NCI-H510A treated with DMSO at 0.1 percent for 48 hours (cell line): ENCODE measurements at places on chromosomes 5 and 9.

DNA sequence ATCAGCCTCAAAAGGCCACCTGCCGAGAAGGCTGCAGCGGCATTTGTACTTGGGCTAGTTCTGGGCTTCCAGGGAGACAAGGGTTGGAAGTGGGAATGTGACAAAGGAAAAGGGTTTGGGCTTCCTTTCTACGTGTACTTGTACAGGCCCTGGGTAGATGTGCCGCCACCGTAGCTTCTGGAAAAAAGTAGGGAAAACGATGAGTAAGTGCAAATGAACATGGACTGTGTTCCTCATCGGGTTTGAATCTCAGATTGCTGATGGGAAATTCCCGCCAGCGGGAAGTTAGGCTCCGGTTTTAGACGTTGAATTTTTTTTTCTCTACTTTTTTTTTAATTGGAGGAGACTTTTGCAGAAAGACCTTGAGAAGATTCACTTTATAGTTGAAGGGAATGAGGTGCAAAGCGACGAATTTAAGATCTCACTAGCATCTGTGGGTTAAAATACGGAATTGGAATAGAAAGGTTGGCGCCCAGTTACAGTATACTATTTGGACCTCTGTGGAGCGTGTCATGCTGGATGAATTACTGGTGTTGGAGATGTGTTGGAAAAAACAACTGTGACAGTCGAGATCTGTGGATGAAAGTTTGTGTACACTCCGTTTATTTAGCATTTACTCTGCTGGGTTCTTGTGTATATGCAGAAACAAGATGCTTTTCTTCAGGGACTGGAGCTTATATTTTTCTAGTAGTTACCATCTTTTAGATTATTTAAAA lies 1.2 kb downstream of the G3BP1 start:
- DNase-seq: no peak

DNA sequence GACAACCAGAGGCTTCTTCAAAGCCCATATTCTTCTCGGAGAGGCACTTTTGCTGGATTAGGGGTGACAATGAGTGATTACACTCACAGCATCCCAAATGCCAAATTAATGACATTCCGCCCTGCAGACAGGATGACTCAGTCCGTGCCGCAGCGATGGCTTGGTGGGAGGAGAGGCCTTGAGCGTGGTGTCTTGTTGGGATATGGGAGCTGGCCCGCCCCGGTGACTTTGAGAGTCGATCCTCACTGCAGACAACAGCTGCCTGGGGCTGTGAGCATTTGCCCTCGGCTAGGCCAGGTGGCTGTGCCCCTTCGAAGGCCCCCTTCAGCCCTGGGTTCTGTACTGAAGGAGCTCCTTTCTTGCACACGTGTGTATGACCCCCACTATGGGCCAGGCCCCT lies 29.8 kb downstream of the OLFM1 start:
- no peak for DNase-seq

- peak; percentile 37 for DNase-seq
Observed at GRCh38 chr5:175444060-175444904, at the start of gene DRD1. Gene DRD1, minus strand, starts transcription at chr5:175444182. Its CDS starts 1,083 bp downstream, at chr5:175443099.

DNA sequence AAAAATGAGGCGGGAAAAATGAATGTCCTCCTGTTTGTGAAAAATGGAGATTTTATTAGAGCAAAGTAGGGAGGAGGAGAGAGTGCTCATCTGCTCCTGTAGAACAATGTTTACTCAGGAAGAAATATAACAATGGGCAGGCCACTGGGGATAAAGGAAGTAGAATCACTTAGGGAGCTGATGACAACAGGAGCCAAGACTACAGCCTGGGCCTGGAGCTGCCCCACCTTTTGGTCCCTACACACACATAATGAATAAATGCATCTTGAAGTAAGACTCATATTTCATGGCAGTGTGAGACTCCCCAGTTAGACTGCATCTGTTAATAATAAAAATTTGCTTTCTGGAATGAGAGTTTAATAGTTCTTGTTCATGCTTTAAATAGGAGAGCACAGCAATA lies 1939.8 kb downstream of the EFNA5 start:
- peak; percentile 7 for DNase-seq

- no peak for DNase-seq
Observed at GRCh38 chr5:97078958-97079743, 63.3 kb downstream of the LIX1 start.

GRCh38 chr9:120801441-120801840 lies 8.2 kb upstream of the FBXW2 start:
- no peak for DNase-seq

- DNase-seq: peak; percentile 52
Observed at GRCh38 chr5:124401476-124402143, 344.8 kb downstream of the ZNF608 start.

- no peak for DNase-seq
Observed at GRCh38 chr9:133750982-133751649, 13.0 kb upstream of the SARDH start.

DNA sequence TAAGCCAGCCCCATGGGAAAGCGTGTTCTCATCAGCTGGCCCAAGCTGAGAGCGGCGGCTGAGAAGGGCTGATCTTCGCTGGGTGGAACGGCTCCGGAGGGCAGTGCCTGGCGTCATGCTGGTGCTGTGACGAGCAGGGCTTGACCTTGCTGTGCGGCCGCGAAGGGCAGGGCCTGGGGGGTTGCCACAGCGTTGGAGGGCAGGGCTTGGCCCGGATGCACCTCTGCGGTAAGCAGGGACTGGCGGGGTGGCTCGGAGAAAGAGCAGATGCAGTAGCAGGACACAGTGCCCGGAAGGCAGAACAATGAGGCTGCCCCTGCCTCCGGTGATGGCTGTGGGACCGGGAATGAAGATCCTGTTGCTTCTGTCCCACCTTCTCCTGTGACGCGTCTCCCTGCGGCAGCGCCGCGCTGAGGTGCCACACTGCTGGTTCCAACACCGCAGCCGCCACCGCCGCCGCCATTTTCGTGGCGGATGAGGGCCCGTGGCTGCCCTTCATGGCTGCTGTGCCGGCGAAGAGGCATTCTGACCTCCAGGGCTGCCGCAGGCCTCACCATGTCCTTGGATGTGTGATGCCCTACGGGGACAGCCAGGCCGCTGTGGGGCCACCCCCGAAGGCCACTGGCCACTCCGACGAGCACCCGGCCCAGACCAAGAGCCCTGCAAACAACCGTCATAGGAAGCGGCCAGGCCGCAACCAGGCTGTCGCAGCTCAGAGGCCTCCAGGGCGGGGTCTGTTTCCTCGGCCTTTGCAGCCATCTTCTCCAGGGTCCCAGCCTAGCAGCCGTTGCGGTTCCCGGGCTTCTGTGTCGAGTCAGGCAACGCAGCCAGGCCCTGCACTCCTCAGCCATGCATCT lies 890.5 kb upstream of the CTNND2 start:
- no peak for DNase-seq

- DNase-seq: no peak
Observed at GRCh38 chr5:173883347-173883924, 4.7 kb upstream of the CPEB4 start.

GRCh38 chr5:56596155-56596554 lies 219.2 kb upstream of the MAP3K1 start:
- no peak for DNase-seq

GRCh38 chr5:18740301-18740700 lies 1106.0 kb downstream of the TAF11L14 start:
- no peak for DNase-seq

- DNase-seq: peak; percentile 48
Observed at GRCh38 chr5:157761690-157762621, 18.4 kb downstream of the LSM11 start.

DNA sequence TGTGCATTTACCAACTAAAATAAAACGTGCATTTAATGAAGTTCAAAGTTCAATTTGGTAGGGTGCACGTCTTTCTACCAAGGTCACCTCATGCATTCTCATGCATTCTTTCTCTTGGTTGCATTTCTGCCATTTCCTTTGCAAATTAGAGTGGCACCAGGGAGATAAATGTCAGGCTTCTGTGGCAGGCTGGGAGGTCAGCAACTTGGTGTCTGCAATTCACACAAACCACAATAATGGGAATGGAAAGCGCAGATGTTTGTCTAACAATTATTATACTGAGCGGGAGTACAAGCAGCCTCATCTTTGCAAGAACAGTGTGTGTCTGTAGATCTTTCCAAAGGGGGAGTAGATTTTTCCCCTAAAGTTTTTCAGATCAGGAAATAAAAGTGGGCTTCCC lies 411.7 kb downstream of the DMRT2 start:
- no peak for DNase-seq

GRCh38 chr5:37668524-37669047 lies 171.3 kb downstream of the GDNF start:
- peak; percentile 94 for DNase-seq

GRCh38 chr5:78855026-78855425 lies 130.1 kb downstream of the ARSB start:
- DNase-seq: no peak

GRCh38 chr5:72790186-72790585 lies 26.3 kb upstream of the TNPO1 start:
- DNase-seq: no peak

GRCh38 chr9:37286530-37287175 lies 135.8 kb upstream of the GRHPR start:
- no peak for DNase-seq

DNA sequence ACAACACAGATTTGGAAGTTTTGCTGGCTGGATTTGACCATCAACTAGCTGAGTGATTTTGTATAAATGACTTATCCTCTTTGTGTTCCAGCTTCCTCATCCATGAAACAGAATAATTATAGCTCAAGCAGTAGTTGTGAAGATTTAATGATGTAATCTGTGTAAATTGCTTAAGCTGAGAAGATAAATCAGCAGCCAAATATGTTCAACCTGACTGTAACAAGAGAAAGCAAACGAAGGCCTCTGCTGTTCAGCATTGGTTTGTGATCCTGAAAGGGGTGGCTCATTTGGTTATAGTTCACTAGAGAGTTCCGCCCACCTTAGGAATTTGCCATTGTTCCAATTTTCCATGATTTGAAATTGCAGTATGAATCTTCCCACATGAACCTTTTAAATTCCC lies 75.7 kb upstream of the CCDC112 start:
- DNase-seq: no peak

- no peak for DNase-seq
Observed at GRCh38 chr5:17396247-17396646, 101.8 kb upstream of the TAF11L2 start.

DNA sequence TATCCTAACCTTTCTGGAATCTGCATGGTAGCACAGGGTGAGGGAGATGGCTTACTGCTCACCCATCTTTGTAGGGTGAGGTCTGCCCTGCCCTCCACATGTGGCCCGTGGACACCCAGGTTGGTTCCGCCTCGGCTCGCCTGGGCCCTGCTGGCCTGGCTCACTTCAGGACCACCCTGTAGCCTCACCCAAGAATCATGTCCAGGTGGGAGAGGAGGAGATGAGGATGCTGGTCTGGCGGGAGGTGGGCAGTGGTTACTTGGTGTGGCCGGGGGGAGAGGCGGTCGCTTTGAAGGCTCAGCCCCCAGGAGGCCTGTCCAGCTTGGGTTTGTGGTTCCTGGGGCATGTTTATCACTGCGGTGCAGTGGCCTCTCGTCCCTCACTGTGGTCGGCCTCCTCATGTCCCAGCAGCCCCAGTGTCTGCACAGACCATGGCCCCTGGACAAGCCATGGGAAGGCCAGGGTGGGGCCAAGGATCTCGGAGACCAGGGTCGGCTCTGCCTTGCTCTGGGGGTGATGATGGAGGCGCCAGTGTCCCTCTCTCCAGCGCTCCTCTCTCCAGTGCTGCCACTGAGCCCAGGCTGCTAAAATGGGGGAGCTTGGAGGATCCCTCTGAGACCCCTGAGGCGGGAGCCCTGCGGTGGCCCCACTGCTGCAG lies 4.6 kb downstream of the OBP2B start:
- DNase-seq: no peak

DNA sequence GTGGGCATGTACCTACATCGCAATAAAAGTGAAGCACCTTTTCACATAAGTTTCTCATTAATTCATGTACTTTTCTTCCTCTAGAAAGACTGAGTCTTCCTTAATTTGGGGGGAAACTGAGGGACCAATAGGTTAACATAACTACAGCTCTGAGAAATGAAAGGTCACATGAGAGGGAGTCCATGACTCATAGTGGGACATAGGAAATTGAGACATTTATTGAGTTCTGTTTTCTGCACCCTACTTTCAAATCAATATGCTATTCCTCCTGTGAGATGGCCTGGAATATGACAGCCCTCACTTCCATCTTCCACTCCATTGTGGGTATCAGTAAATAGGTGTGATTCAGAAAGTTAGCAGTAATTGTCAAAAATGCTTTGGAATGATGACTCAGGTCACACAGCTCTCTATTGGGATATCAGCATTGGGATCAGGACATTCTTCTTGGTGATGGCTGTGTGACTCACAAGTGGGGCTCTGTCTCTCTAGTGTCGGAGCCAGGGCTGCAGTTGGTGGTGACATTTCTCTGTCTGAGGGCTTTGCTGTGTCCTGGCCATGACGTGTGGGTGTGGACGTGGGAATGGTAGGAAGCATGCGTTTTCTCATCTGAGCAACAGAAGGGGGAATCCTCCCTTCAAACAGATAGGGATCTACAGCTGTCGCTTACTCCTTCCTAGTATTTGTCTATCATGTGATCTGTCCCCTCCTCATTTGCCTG lies 125.0 kb downstream of the TRIO start:
- DNase-seq: no peak

GRCh38 chr9:121902461-121903135 lies 190.5 kb downstream of the TTLL11 start:
- DNase-seq: no peak

DNA sequence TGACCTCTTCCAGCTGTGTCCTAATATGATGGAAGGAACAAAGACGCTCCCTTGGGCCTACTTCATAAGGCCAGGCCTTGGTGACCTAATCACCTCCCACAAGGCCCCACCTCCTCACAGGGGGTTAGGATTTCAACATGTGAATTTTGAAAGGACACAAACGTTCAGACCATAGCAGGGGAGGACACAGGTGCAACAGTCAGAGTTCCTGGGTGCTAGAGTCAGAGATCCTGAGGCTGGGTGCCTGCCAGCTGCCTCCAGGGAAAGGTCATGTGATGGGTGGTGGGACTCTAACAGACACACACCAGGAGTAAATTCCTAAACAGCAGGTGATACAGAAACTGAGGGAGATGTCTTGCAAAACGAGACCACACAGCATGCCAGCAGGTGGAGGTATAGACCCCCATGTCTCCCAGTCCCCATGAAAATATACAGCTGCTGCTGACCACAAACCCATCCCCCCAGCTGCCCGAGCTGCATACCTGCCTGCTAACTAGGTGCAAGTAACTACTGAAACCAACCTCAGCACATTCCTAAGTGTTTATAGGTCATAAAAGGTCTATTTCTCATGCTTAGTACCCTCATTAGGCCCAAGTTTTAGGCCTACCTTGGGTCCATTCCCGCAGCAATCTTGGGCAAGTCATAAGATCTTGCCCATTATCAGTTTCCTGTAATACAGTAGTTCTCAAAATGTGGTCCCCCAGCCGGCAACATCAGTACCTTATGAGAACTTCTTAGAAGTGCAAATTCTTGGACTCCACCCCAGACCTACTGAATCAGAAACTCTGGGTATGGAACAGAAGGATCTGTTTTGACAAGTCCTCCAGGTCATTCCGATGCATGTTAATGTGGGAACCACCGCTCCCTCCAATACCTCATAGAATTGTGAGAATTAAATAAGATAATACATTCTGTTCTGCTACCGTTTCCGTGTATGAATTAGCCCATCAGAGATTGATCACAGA lies 245.3 kb downstream of the ENC1 start:
- DNase-seq: no peak
